ENCODE measurements at places on chromosomes 2 and 18.
A peak's percentile ranks its signal among the peaks of the same experiment; 100 is the strongest.

DNA sequence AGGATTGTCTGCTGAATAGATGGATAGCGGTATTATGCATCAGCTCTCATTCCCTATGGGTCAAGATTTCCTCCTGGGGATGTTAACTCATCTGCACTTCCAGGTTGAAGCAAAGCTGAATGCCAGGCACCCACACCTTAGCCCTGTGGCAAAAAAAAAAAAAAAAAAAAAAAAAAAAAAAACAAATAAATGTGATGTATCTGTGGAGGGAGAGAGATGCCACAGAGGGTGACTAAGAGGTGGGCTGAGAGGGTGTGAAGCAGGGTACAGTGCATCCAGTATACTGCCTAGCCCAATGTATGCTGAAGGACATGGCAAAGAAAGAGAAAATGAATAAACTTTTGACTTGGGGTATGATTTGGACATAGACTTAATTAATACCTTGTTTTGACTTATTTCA, 91.4 kb downstream of the COPS8 start:
- DNase-seq: no peak

DNA sequence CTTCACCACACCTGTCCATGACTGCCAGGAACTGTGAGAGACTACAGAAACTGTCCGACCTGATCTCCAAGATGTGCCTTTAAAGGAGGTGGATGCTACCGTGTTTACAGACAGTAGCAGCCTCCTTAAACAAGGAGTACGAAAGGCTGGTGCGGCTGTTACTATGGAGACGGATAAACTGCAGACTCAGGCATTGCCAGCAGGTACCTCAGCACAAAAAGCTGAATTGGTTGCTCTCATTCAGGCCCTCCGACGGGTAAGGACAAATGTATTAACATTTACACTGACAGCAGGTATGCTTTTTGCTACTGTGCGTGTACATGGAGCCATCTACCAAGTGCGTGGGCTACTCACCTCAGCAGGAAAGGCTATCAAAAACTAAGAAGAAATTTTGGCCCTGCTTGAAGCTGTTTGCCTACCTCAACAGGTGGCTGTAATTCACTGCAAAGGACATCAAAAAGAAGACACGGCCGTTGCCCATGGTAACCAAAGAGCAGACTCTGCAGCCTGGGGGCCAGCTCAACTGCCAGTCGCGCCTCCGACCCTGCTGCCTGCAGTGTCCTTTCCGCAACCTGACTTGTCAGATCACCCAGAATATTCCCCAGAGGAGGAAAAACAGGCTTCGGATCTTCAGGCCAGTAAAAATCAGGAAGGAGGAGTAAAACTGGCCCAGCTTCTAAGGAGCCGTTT, 30.9 kb downstream of the SKA1 start:
- DNase-seq: no peak

DNA sequence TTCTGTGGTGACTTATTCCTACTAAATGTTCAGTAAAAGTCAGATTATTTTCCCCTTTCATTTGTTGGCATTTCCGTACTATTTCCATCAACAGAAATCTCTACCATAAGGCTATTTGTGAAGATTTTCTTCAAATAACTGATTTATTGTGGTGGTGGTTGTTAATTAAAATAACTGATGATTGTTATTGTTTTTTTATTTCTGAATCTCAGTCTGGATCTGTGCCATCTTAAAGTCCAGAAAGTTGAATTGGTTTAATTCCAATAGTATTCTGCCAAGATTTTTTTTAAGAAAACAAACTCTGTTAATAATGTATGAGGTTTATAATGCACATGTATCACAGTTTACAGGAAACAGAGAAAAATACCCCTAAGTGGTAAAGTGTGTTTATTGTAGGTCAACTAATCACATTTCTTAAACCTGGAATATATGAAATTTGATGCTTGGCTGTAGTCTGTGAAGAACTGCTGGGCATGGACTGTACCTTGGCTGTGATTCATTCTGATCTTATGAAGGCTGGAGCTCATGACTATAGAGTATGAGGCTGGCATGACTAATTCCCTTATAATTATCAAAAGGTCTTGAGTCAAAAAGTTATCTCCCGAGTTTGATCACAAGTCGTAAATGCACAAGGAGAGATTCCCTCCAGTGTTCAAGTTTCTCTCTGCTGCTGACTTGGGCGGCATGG, 134.2 kb upstream of the RND3 start:
- peak; percentile 58 for DNase-seq

- no peak for DNase-seq
Observed at GRCh38 chr2:144453486-144454158, 66.3 kb downstream of the ZEB2 start.

DNA sequence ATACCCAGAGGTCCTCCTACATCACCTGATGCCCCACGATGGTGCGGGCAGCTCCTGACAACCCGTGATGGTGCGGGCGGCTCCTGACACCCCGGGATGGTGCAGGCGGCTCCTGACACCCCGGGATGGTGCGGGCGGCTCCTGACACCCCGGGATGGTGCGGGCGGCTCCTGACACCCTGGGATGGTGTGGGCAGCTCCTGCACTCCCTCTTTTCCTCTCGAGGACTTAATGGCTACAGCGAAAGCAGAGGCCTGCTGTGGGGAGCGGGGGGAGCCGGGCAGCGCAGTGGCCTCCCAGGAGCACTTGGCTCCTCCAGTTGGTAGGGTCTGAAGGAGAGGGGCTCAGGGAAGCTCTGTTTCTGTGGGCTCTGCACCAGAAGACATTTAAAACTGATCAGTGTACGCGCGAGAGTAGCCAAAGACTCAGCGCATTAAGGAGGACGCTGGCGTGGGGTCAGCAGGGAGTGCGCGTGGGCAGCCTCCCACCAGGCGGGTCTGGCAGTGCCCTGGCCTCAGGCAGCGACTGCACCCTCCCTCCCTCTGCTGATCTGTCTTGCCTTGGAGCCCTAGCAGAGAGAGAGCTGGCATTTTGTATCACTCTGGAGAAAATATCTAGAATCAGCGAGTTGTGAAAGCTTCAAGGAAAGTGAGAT, 464.5 kb upstream of the MYT1L start:
- DNase-seq: no peak

DNA sequence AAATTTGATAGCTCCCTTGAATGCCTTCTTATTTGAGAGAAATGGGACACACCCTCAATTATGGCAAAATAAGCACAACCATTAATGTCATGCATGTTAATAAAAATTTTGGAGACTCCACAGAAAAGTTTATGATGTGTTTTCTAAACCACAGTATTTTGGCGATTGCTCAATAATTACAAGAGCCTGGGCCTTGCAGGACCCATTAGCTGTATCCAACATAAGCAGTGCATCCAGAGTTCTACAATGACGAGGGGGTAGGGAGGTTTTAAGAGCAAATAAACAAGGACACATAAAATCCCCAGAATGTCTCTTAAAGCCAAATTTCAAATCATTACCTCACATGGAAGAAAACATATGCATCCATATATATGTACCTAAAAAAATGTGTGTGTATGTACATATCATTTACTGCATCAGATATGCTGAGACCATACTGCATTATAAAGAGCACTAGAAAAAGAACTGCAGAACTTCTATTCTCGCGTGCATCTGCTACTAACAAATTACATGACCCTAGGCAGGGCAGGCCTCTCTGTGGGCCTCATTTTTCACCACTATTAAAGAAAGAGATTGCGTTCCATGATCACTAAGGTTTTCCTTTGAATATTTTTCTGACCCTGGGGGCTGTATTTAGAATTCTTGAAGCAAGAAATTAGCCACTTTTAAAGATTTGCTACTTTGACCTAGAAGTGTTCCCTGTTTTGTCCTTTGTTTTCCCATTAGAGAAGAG, 38.0 kb downstream of the CMPK2 start:
- DNase-seq: no peak

- DNase-seq: peak; percentile 64
Observed at GRCh38 chr2:159613651-159614285, 2.6 kb downstream of the BAZ2B start.

- DNase-seq: no peak
Observed at GRCh38 chr2:118968042-118968441, 26.0 kb downstream of the MARCO start.

- DNase-seq: no peak
Observed at GRCh38 chr18:5951515-5952091, 56.3 kb upstream of the TMEM200C start.

DNA sequence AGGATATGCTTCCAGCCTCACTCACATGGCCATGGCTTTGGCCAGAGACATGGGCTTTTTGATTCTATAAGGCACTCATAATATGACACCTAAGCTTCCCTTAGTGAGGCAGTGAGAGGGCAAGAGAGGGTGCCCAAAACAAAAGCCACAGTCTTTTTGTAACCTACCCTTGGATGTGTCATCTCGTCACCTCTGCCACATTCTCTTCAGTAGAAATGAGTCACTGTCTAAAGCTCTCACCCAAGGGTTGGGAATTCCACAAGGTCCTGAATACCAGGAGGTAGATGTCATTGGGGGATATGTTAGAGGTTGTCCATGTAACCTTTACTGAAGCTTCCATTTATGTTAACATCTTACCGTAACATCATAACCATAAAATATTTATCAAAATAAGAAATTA, 108.4 kb downstream of the ALMS1 start:
- no peak for DNase-seq

DNA sequence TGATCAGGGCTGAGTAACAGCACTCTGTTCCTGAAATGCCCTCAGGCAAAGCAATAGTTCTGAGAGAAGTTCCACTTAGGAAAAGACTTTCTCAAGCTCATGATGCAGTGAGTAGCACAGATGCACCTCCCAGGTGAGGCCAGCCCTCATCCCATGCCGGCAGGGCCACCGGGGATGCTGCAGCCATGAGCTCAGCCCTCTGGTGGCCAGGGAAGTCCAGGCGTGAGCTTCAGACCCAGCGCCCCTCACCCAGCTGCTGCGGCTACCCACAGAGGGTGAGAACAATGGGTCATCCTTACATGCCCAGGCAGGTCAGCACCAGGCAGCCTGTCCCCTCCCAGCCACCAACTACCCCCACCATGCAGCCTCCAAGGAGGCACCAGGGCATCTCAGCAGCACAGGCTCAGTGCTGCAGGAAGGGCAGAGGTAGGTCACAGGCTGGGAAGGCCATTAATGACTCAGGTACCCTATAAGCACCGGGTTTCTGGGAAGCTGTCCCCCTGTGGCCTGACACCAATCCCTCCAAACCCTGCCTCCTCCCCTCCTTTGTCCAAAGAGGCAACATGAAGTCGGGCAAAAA, 50.6 kb downstream of the TTC32 start:
- peak; percentile 16 for DNase-seq

GRCh38 chr2:53473236-53473635, 294.4 kb upstream of the CHAC2 start:
- no peak for DNase-seq

DNA sequence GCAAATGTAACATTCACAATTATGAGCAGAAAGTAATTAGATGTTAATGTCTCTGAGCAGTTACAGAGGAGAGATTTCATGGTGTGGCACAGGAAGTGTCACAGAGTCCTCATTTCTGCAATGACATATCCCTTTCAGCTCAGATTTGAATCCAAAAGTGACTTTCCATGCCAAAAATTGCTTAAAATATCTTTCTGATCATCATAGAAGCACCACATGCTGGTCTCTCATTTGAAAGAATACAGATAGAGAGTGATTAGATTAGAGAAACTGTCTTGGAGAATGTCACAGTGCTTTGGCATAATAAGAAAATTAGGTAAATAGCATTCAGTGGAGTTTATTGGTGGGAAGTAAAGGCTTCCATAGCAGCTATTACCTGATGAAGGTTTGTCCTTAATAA, 383.4 kb upstream of the CDH2 start:
- DNase-seq: no peak

DNA sequence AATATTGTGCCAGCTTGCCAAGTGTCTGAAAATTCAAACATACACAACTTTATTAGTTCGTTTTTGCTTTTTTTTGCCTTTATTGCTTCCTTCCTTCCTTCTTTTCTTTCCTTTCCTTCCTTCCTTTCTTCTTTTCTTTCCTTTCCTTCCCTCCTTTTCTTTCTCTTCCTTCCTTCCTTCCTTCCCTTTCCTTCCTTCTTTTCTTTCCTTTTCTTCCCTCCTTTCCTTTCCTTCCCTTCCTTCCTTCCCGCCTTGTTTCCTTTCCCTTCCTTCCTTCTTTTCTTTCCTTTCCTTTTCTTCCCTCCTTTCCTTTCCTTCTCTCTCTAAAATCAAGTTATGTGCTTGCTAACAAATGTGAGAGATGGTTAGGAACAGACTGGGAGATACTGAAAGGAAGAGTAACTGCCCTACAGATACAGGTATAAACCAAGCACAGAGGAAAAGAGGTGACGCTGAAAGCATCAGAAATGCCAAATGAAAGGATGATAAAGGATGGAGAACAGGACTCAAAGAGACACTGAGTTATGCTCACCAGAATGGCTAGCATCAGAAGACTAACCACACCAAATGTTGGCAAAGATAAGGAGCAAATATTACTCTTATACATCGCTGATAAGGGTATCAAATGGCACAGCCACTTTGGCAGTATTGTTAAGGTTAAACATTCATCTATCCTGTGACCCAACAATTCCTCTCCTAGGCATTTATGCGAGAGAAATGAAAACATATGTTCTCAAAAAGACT, 151.6 kb downstream of the MREG start:
- DNase-seq: no peak

DNA sequence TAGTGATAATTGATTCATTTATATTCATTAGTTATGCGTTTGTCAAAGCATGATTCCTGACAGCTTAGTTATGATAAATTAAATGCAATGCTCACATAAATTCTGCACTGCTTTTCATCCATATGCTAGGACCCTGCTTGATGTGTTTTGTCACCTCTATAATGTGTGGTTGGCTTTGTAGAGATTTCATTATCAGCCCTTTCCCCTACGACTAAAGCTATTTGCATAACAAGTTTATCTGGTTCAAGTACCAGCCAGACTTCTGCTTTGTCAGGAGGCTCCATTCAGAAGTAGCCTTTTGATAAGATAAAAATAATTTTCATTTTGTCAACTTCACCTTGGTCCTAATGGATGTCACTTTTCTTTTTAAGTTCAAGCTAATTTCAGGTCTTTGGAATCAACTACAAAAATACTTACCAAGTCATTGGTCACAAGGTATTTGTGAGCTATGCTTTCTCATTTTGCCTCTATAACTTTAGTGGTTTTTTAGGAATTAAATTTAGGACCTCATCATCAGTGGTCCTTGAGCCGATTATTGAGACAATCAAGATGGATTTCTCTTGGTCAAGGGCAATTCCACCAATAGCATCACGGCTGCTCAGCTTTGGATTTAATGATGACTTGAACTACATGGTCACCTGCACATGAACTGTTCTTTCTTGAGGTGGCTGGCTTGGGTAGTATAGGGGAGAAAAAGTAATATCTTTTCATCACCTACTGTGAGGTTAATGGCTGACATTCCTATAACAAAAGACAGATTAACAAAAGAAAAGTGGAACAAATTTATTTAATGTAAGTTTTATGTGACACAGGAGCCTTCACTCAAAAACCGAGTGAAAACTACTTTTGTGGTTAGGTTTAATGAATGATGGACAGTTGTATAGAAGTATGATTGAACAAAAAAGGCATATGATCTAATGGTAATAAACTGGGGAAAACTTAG, 162.1 kb downstream of the MYO3B start:
- DNase-seq: no peak

DNA sequence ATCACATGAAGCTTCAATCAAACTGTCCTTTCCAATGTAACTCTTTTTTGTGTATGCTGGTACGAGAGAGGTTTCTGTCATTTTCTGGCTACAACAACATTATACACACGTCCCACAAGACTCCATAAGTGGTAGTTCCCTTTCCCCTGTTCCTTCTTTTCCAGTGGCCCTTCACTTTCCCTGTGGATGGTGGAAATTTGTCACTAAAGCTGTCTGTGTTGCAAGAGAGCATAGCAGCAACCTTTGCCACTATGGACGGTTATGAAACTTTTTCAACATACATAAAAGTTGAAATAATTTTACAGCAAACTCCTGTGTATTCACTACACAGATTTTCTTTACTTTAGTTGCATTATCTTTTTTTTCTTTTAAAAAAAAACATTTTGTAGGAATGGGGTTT, 18.7 kb downstream of the DBI start:
- DNase-seq: no peak
